GM19239 (cell line): ENCODE measurements at places on chromosomes 3 and 15.

- no peak for DNase-seq
Observed at GRCh38 chr3:106482451-106482850, 613.6 kb upstream of the CBLB start.

DNA sequence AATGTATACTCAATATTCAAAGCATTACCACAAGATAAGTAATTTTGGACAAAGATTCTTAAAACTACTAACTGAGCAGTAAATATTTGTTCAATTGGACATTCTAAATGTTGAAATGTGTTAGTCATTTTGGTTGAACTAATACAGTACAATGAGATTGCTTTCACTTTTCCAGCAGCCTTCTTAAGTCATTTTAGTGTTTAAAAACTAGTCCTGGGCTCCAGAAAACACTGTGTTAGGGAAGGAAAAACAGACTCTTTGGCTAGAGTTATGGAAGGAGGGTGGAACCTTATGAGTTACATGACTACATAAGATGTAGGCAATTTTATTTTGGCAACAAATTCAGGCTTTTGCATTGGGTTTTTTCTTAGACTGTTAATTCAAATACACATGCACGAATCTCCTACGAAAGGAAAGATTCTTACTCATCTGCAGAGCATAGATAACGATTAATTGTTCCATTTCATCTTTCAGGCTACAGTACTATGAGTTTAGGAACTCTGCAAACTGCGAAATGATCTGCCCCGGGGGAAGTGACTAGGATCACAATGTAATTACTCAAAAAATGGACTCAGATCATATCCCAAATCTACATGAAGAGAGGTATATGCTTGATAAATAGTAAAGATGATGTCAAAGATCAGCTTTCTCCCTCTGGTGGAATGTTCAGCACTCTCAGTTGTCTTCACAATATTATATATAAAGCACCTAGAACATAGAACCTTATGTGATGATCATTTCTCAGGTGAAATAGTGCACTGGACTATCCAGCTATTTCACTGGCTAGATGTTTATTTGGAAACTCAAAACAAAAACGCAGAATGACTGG is 492.8 kb upstream of the MDFIC2 start:
- no peak for DNase-seq

- DNase-seq = no peak
Observed at GRCh38 chr3:82376883-82377282, 615.4 kb upstream of the GBE1 start.

- no peak for DNase-seq
Observed at GRCh38 chr3:126609909-126610308, 45.0 kb downstream of the TXNRD3 start.

- DNase-seq = no peak
Observed at GRCh38 chr3:25481386-25481785, 53.3 kb downstream of the RARB start.

GRCh38 chr15:59333401-59334075 is 39.1 kb downstream of the MYO1E start:
- DNase-seq = no peak

DNA sequence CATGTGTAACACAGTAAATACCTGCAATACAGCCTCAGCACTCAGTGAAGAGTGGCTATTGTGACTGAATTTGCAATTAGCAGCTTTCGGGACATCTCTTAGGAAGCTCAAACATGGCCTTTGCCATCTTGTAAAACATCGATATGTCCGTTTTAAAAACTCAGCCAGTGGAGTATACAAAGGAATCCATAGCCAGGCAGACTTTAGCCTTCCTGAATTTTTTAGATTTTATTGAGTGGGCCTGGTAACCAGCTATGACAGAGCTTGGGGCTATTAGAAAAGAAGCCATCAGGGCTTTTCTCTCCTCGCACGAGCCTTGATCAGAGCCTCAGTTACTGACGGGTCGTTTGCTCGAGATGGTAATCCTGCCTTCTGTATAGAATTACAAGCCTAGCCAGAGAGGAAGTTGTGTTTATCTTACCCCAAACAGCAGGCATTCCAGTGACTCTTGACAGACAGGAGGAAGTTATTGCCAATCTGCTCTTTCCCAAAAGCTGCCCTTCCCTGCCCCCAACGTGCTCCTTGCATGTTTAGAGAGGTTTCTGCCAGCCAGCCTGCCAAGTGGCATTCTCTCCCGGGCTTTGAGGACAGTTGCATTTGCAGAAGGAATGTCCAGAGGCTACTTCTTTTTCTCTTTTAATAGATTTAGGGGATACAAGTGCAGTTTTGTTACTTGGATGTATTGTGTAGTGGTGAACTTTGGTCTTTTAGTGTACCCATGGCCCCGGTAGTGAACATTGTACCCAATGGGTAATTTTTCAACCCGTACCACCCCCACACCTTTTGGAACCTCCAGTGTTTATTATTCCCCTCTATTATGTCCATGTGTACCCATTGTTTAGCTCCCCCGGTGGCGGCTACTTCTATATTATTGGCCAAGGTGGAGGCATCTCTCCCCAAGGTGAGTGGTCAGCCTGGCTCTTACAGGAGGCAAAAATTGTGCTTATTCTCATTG is 40.6 kb downstream of the ITPR1 start:
- DNase-seq = no peak

DNA sequence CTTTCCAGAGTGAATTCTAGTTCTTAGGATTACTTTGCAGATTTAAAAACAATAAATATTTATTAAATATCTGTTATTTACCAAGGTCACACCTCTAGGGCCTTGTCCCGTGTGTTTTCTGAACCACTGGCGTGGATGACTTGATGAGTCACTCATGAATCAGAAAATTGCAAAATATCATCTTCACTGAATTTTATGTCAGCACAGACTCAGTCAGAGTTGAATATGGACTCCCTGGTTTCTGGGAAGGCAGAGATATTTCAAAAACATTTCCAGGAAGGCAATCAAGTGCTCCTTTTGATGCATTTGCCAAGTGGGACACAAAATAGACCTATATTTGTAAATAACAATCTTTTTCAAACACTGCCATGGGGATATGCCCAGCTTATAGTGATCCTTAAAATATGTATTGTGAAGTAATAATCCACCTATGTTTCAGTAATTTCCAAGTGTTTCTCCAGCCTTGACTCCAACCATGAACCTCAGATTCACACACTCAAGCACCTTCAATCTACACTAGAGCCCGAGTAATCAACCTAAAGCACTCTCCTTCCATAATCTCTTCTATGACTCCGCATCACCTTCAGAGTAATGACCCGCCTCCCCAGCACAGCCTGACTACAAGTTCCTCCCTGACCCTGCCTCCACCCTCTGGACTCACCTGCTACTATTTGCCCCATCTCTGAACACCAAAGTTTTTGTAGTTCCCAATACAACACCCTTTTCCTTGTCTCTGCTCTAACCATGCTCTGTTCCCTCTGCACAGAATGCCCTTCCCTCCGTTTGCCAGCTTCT is 24.3 kb downstream of the DPH3 start:
- no peak for DNase-seq

DNA sequence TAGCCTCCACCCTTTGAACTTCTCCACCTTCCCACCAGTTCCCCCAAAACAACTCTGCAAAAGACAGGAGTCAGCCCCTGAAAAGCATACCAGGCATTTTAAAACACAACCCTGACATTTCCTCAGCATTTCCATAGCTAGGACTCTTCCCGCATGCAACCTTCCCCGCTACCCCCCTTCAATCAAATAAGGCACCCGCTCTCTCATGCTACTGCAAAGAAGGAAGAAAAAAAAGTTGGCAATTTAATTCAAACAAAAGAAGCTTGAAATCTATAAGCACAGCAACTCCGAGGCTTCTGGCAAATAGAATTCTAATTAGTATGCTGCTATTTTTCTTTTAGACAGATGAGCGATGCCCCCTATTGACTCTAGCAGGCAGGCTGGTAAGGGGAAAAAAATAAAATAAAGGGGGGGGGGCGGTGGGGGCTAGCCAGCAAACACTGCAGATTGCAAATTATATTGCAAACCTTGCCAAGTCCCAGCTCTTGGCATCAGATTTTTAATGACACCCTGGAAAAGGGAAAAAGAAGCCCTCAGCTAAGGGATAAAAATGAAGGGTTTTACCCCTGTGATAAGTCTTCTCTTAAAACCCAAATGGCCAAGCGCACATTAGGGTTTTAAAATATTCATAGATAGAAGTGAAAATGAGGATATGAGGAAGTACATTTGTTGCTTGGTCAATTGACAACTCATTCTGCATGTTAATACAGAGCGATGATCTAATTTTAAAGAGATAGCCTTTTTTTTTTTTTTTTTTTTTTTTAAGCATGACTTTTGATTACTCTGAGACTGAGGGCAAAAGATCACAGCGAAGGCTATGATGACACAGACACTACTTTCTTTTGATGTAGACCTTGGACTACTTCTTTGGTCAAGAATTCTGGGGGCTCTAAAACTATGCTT is 255.2 kb downstream of the NR2F2 start:
- DNase-seq = no peak

GRCh38 chr15:53658827-53659555 is 100.5 kb downstream of the WDR72 start:
- DNase-seq = no peak

DNA sequence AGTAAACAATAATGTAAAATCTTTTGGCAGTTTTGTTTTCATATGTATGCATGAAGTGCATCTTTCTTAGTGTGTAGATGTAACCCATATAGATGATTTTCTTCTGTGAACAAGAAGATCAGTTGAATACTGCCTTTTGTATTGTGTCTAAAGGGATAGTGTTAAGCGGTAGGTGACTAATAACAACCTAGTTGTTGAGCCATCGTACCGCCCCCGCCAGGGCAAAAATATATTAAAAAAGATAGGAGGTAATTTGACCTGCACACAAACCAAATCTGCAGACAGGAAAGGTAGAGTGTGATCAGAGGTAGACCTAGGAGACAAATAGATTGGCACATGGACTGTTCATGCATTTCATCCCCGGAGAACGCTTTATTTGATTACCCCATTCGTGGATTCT is 3.3 kb upstream of the GMNC start:
- DNase-seq = no peak

- DNase-seq = no peak
Observed at GRCh38 chr3:119632829-119633228, 27.6 kb downstream of the POPDC2 start.

GRCh38 chr3:71575433-71575832 is 8.1 kb downstream of the FOXP1 start:
- no peak for DNase-seq

DNA sequence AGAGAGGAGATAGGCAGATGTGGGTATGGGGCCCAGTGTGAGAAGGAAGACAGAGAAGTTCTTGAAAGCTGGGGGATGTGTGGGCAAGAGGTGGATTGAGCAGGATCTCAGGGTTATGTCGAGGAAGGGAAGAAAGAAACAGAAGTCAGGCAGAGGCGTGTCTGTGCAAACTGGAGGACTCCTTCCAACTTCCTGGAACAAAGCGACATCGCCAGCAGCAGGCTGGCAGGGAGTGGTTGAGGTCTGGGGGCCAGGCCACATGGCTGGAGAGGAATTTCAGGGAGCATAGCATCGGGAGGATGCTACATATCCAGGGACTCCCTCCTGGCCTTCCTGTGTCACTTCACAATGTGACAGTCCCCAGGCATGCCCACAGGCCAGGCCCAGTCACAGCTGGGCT is 42.9 kb upstream of the MYZAP start:
- DNase-seq = no peak

- DNase-seq = peak; percentile 79
Observed at GRCh38 chr3:10344147-10344943, 23.4 kb upstream of the SEC13 start.

- DNase-seq = no peak
Observed at GRCh38 chr15:61558172-61559136, 329.4 kb upstream of the RORA start.

- DNase-seq = no peak
Observed at GRCh38 chr3:127395663-127396355, 108.0 kb upstream of the PRR20G start.

DNA sequence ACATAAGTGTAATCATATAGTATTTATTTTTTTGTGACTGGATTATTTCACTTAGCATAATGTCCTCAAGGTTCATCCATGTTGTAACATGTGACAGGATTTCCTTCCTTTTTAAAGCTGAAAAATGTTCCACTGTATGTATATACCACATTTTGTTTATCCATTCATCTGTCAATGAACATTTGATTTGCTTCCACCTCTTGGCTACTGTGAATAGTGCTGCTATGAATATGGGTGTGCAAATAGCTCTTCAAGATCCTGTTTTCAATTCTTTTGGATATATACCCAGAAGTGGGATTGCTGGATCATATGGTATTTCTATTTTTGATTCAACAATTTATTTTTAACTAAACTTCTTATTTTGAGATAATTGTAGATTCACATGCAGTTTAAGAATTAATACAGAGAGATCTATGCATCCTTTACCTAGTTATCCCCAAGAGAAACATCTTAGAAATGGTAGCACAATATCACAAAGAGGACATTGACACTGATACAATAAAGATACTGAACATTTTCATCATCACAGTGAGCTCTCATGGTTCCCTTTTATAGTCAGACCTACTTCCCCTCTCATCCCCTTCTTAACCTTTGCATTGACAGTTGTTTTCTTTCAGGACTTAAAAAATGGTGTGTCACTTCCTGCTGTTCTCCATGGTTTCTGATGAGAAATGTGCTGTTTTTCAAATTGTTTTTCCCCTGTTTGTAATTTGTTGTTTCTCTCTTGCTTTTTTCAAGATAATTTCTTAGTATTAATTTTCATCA is 90.1 kb downstream of the SATB1 start:
- DNase-seq = no peak

DNA sequence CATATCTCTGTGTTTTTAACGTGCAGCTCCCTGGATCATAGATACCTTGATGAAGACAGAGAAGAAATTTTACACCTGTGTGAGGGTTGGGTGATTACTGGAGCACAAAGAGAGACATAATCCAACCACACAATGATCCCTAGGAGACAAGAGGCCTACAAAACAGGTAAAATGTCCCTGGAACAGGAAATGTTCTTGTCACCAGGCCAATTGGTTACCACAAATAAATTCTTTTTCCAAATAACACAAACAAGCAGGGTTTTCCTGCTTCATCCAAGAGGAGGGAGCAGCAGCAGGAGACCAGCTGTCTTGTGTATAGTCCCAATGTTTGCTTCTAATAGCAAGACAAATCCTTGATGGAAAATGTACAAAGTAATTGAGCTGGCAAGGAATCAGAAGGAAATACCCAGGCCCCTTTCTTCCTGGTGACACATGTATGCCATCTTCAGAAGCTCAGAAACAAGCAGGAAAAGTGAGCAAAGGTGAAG is 1.4 kb downstream of the MGLL start:
- DNase-seq = no peak

GRCh38 chr3:12663401-12663935 is 449 bp downstream of the RAF1 start:
- no peak for DNase-seq

DNA sequence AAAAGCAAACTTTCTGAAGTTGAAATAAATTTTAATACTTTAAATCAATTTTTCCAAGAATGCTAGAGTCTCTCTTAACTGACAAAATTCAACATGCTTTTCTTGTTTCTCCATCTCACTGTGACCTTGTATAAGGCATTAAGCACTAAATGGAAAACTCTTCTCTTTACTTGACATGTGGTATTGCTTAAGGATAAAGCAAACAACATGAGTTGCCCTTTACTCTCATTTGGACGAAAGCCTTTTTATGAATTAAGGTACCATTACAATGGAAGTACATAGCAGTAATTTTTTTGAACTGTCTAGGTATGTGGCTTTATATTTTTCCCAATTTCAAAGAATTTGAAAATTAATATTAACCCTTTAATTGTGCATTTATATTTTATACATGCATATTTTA is 1.4 kb downstream of the STRIT1 start:
- DNase-seq = no peak
